GM23248 (cell line): ENCODE measurements at places on chromosomes 5 and 9. TPM values are rescaled to one million over a fixed set of nuclear protein-coding genes. Genes with fewer than 3 reads are reported as not detected.

DOCK8 gene
- total RNA-seq: not detected in 2 replicates

FOXD4L3 gene
- not detected in 2 replicates for total RNA-seq

ATG12 gene
- total RNA-seq: 57.2 and 70.2 TPM in 2 replicates

KIF12 gene
- total RNA-seq: not detected in 2 replicates

TAL2 gene
- total RNA-seq: not detected in 2 replicates

ARL14EPL gene
- total RNA-seq: not detected in 2 replicates

GLRA1 gene
- total RNA-seq: not detected in 2 replicates

COL15A1 gene
- total RNA-seq: 16.8 and 17.8 TPM in 2 replicates

POU5F2 gene
- total RNA-seq: 0.32 and 0.76 TPM in 2 replicates

C9orf72 gene
- 4.0 and 5.1 TPM in 2 replicates for total RNA-seq

FBP2 gene
- not detected in 2 replicates for total RNA-seq

ARSI gene
- total RNA-seq: 4.2 and 4.3 TPM in 2 replicates

SHC3 gene
- total RNA-seq: 0.54 and 0.63 TPM in 2 replicates

CFAP90 gene
- 0.32 TPM in 1 of 2 replicates, not detected in the other for total RNA-seq

LHX6 gene
- not detected in 2 replicates for total RNA-seq

C5orf52 gene
- total RNA-seq: not detected in 2 replicates

PLAC8L1 gene
- 2.3 TPM in 1 of 2 replicates, not detected in the other for total RNA-seq

DBH gene
- total RNA-seq: not detected in 2 replicates

ORM2 gene
- total RNA-seq: not detected in 2 replicates

SPTLC1 gene
- total RNA-seq: 102 and 142 TPM in 2 replicates

ISL1 gene
- total RNA-seq: not detected in 2 replicates

INSYN2B gene
- 43.2 and 50.7 TPM in 2 replicates for total RNA-seq

IER5L gene
- 69.4 and 81.7 TPM in 2 replicates for total RNA-seq

PRSS3 gene
- total RNA-seq: 15.1 and 30.7 TPM in 2 replicates

MEGF10 gene
- total RNA-seq: not detected in 2 replicates

SLC36A2 gene
- total RNA-seq: not detected in 2 replicates

CNOT8 gene
- 73.6 and 91.8 TPM in 2 replicates for total RNA-seq

BARX1 gene
- total RNA-seq: not detected in 2 replicates

ADRB2 gene
- total RNA-seq: 0.65 TPM in 1 of 2 replicates, not detected in the other

KCNMB1 gene
- total RNA-seq: not detected in 2 replicates

ABO gene
- not detected in 2 replicates for total RNA-seq

NELFB gene
- 65.0 and 69.6 TPM in 2 replicates for total RNA-seq

ADAMTS12 gene
- 10.1 and 11.5 TPM in 2 replicates for total RNA-seq

CDH6 gene
- 3.3 and 7.2 TPM in 2 replicates for total RNA-seq

ELOVL7 gene
- not detected in 2 replicates for total RNA-seq

PCDHGB1 gene
- total RNA-seq: 0.25 and 0.86 TPM in 2 replicates

NXNL2 gene
- 3.1 TPM in 1 of 2 replicates, not detected in the other for total RNA-seq

GMCL2 gene
- not detected in 2 replicates for total RNA-seq

MLLT3 gene
- 11.9 and 12.1 TPM in 2 replicates for total RNA-seq

DRD1 gene
- not detected in 2 replicates for total RNA-seq

ANKRD18B gene
- 0.11 TPM in 1 of 2 replicates, not detected in the other for total RNA-seq

TTC16 gene
- total RNA-seq: not detected in 2 replicates

SPATA31C1 gene
- not detected in 2 replicates for total RNA-seq

SLC46A2 gene
- not detected in 2 replicates for total RNA-seq

DMRTA1 gene
- 0.11 TPM in 1 of 2 replicates, not detected in the other for total RNA-seq

WDR38 gene
- not detected in 2 replicates for total RNA-seq

CDKN2A gene
- total RNA-seq: 18.1 and 27.3 TPM in 2 replicates
